Stimulated activated CD4-positive, alpha-beta T cell treated with anti-CD3 and anti-CD28 coated beads, Interleukin-2, amount 100 ng/mL, for 24 hours (primary cell): ENCODE measurements at places on chromosomes 7 and 10.

DNA sequence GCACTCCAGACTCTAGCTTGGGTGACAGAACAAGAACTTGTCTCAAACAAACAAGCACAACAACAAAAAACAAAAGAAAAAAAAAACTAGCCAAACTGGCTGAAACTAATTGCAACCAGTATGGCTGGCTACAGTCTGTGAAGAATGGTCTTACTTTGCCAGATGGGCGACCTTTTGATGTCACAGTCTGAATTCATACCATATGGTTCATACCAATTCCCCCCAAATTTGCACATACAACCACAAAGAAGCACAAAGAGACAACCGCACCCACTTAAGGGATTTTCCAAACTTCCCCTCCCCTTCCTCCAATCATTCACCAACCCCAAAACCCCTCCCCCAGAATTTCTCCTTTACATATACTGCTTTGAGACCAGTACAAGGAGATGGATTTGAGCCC, 114.2 kb downstream of the SPAG6 start:
- DNase-seq = no peak

- peak; percentile 5 for DNase-seq
These were observed 26.1 kb upstream of the CCNJ start for GRCh38 chr10:96017191-96017687.

DNA sequence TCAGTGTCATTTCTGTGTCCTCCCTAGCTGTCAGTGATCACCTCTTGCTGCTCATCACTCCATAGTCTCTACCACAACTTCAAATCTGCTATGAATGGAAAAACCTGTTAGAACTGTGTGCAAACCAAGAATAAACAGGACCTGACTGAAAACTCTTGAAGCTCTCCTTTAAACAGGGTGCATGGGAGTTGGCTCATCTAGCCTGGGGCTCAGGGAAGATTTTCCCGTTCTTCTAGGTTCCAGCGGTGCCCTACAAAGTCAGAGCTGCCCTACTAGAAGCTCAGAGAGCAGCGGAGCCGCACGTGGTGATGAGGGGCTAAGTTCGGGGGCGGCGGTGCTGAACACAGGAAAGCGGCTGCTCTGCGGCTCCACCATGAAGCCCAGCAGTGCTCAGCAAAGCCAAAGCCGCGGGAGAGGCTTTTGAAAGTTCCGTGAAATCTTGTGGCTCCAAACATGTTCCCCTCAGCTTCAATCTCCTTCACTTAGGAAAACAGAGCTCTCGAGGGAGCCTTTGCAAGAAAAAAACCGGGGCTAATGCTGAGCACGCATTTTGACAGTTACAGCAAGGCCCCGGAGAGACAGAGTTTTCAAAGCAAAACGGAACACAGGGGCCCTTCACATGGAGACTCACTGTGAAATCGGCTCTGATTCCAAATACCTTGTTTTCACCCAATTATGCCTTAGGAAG, 30.5 kb downstream of the RGS10 start:
- DNase-seq = no peak

DNA sequence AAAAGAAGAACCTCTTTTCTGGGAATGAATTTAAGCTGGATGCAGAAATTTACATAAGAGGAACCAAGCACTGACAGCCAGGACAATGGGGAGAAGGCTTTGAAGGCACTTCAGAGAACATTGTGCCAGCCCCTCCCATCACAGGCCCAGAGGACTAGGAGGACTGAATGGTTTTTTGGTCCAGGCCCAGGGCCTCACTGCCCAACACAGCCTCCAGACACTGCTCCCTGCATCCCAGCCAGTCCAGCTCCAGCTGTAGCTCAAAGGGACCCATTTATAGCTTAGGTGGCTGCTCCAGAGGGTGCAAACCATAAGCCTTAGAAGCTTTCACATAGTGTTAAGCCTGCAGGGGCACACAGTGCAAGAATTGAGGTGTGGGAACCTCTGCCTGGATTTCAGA, 142.1 kb downstream of the DPY19L1 start:
- DNase-seq = no peak

DNA sequence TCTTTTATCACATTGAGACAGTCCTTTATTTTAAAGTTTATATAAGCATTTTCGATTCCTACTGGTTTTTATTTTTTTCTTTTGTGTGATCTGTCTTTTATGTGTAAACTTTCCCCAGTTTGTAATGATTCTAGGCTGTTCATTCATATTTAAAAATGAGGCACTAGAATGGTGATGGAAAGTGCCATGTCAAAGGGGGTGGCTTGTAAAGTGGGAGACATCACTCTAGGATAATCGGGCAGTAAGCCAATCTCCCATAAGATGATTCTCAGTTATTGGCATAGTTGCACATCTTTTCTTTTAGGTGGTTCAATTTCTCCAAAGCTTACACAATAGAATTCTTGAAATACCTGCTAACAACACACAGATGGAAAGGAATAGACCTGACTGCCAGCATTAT, 90.4 kb downstream of the ABCA13 start:
- no peak for DNase-seq

DNA sequence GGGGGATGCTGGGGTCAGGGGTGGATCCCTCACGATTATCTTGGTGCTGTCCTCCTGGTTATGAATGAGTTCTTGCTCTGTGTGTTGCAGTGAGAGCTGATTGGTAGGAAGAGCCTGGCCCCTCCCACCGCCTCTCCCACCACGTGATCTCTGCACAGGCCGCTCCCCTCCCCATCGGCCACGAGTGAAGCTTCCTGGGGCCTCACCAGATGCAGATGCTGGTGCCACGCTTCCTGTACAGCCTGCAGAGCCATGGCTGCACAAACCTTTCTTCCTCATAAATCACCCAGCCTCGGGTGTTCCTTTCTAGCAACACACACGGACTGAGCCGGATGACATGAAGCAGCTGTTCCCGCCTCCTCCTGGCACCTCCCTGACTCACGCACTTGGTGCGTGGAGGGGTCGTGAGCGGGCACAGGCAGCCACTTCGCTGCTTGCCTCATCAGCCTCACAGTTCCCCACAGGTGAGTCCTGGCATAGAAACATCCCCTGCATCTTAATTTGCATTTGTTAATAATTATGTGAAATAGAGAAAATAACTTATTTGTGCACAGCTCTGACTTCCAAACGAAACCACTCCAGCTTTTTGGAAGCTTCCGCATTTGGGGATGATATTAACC, 210.8 kb downstream of the ADARB2 start:
- no peak for DNase-seq

GRCh38 chr7:83210479-83210878, 47.8 kb upstream of the PCLO start:
- no peak for DNase-seq
